ENCODE measurements at places on chromosomes 12 and 14. TPM values are rescaled to one million over a fixed set of nuclear protein-coding genes. Genes with fewer than 3 reads are reported as not detected.
A peak's percentile ranks its signal among the peaks of the same experiment; 100 is the strongest.

GRCh38 chr12:127925971-127926370 lies 341.0 kb upstream of the TMEM132C start:
- DNase-seq = peak; percentile 51

GRCh38 chr12:5884866-5885265 lies 60.2 kb downstream of the ANO2 start:
- no peak for DNase-seq

DNA sequence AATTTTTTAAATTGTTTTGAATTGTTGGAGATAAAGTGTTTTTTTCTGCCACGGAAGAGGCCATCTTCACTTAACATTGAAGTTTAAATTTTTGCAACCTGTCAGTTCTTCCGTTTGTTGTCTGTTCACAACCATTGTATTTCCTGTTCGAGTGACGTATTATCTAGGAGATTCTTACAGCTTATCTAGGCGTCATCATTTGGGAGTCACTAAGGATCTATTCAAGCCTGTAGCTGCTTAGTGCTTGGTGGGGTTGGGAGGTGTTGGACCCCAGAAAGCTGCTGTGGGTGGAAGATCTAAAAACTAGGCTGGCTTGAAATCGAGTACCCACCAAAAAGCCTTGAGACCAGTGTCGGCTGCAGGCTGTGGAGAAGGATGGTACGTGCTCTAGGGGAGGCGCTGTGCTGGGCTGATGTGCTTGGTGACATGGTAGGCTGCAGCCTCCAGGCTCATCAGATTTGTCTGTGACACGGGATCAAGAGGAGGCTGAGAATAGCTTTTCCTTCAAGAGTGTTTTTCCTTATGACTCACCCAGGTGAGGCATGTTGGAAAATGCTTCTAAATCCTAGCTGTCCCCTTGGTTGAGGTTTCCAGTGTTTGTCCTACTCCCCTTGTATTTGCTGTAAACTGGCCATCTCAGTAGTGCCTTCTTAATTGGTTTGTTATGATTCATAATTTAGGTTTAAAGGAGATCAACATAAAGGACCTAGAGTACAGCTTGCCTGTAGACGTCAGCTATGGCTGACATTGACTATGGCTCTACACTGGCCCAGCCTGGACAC lies 57.8 kb downstream of the ATG14 start:
- DNase-seq = no peak

DNA sequence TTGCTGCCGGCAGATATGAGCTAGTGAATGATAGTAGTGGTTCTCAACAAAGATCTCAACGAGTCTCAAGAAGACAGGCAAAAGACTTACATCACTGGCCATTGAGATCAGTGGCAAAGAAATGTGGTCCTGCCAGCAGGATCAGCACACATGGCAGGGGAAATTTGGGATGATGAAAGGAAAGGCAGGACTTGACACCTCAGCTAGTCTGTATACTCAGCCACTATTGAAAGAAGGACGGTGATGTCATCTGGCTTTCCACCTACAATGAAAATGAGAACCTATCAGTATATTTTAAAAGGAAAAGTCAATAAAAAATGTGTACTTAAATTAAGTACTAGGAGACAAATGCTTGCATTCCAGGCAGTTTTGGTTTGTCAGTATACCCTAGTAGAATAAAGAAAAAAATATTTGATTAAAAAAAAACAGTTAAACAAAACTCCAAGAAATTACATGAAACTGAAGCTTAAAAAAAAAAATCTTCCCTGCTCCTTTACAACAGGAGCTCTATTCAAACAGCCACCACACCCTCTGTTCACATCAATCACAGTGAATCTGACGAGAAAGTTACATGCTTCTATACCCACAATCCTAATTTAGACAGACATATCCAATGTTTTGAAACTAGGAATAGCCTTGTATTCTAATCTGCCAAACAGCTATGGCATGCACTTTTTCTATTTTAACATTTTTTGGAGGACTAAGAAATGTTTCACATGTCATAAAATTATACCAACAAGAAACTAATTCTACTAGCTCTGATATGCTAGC lies 34.9 kb downstream of the RAD9B start:
- DNase-seq = no peak

The TTLL5 gene
- 21.1 TPM for total RNA-seq
